GM12865 (cell line): ENCODE measurements at places on chromosomes 7 and 10.

DNA sequence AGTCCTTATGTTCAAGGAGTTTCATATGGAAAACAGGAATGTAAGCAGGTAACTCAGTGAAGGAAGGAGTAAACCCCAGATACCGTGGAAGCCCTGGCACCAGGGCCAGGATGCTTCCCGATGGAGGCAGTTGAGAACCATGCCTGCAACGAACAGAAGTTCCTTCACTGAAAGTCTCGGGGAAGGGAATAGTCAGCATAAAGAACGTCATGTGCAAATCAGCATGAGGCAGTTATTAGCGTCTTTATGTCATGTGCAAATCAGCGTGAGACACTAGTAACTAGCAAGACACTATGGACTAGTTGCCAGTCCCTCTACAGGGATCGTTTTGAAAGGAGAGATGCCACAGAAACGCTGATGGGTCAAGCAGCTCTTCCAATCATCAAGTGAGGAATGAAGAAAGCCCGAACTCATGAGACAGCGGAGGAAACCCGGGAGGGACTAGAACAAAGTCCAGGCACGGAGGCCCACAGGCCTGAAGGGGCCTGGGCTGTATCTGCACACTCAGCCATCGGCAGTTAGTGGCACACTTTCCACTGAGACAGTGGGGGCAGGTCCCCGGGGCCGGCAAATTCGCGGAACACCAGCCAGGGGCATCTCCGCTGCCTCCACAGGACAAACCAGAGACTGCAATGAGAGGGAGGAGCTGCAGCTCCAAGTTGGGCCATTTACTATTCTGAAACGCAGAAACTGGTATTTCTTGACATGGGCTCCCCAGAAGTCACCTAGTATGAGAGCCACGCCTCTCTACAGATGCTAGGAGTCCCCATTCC is 109.6 kb downstream of the SFMBT2 start:
- DNase-seq: no peak

GRCh38 chr10:112739592-112740353 is 210.3 kb upstream of the TCF7L2 start:
- DNase-seq: no peak

GRCh38 chr10:12513775-12514673 is 164.7 kb downstream of the CAMK1D start:
- DNase-seq: no peak

GRCh38 chr7:128792471-128793180 is 858 bp downstream of the CCDC136 start:
- DNase-seq: no peak

GRCh38 chr10:123642293-123642692 is 23.9 kb upstream of the GPR26 start:
- DNase-seq: no peak

- no peak for DNase-seq
These were observed 349.4 kb downstream of the EXOC4 start for GRCh38 chr7:133602291-133602690.
